ENCODE measurements at places on chromosomes 7 and 10.

DNA sequence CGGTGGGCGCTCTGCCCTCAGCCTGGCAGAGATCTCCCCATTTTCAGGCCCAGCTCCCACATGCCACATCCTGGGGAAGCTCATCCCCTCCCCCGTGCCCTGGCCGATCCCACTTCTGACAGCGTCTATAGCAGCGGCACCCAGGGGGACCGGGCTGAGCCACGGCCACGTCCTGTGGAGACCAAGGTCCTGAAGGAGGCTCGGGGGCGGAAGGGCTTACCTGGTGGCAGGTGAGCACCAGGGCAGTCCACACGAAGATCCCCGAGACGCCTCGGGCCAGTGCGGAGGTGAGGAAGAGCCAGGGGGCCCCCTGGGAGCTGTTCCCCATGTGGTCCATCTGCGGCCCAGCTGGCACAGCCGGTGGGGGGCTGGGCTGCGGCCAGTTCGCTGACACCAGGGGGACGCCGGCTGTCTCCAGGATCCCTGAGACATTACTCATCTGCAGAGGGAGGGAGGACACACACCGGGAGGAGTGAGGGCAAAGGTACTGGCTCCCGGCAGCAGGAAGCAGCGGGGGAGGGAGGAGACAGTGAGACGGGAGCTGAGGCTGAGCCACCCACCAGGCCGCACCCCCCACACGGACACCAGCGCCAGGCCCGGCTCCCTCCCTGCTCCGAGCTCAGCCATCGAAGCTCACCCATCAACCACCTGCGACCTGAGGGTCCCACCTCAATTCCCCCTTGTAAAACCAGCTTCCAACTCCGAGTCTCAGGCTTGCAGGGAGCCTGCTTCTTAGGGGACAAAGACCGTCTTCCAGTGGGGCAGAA lies 776 bp downstream of the TMEM184A start:
- DNase-seq: peak; percentile 85

- DNase-seq: no peak
Observed at GRCh38 chr10:45147000-45147399, 146.3 kb downstream of the ZNF22 start.

DNA sequence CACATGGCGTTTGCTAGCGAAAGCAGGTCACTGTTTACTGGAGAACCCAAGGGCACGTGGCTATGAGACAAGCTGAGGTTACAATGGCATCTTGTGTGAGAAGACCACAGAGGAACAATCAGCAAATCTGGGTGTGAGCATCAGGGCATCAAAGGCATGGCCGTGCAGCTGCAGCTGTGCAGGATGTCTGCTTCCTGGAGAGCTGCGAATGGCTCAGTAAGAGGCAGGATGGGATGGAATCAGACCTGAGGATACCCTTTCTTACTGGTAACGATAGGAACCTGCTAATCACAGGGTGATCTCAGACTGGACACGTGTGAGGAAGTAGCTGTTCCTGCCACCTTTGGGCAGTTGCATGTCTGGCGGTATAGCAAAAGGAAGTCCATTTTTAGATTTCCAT lies 119.5 kb downstream of the RNF216 start:
- DNase-seq: peak; percentile 100

GRCh38 chr7:45962861-45963260 lies 41.8 kb upstream of the IGFBP3 start:
- no peak for DNase-seq

DNA sequence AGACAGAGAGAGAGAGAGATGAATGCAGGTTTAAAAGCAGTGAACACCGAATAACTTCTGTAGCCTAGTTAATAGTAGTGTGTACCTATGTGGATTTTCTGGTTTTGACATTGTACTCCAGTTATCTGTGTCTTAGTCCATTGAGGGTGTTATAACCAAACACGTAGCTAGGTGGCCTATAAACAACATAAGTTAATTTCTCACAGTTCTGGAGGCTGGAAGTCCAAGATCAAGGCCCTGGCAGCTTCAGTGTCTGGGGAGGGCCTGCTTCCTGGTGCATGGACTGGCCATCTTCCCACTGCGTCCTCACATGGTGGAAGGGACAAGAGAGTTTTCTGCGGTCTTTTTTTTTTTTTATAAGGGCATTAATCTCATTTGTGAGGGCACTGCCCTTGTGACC lies 23.5 kb downstream of the AOC1 start:
- no peak for DNase-seq

DNA sequence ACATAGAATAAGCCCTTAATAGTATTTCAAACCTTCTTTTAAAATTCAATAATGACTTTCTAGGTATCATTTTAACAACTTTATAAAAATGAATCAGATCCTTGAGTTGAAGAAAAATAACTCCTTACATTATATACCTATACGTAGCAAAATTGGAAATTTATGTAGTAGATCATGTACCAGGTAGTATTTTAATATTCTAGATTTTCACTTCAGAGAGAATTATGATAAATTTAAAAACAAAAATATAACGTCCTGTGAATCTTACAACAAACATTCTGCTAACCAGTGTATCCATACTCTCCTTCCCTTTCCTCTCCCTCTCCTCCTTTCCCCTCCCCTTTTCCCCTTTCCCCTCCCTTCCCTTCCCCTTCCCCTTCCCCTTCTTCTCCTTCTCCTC lies 6.1 kb upstream of the RAB11FIP2 start:
- DNase-seq: no peak

GRCh38 chr7:43697690-43698089 lies 31.6 kb downstream of the COA1 start:
- DNase-seq: no peak

DNA sequence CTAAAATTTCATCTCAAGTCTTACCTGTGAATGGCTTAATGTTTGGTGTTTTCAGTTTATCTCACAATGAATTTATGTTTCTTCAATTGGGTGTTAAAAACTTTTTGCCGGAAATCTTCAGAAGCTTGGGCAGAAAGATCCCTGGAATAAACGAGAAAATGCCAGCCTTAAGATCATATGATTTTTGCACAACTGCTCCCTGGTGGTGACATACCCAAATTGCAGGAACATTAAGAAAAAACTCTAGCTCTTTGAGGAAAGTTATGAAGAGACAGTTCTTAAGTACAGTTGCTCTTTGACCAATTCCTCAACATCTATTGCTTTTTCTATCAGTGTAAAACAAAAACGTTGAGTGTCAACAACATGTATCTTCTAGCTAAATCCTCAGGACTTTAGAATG lies 48.2 kb upstream of the CREB5 start:
- no peak for DNase-seq

DNA sequence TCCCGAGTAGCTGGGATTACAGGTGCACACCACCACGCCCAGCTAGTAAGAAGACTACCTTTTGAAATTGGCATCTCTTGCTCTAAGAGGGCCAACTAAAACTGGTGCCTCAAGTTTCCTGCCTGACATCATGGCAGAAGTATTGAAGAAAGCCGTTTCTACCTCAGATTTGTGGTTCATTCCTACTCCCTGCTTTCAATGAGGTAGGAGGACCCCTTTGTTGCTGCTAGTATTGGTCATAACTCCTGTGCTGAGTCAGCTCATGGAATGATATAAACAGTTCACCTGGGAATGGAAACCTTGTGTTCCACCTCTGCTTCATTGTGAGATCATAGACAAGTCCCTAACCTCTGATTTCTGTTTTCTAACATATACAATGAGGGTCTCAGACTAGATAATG lies 82.8 kb downstream of the CDK6 start:
- no peak for DNase-seq

GRCh38 chr10:21720090-21720489 lies 186.1 kb downstream of the MLLT10 start:
- no peak for DNase-seq

- DNase-seq: no peak
Observed at GRCh38 chr10:11236234-11236633, 218.6 kb downstream of the CELF2 start.

DNA sequence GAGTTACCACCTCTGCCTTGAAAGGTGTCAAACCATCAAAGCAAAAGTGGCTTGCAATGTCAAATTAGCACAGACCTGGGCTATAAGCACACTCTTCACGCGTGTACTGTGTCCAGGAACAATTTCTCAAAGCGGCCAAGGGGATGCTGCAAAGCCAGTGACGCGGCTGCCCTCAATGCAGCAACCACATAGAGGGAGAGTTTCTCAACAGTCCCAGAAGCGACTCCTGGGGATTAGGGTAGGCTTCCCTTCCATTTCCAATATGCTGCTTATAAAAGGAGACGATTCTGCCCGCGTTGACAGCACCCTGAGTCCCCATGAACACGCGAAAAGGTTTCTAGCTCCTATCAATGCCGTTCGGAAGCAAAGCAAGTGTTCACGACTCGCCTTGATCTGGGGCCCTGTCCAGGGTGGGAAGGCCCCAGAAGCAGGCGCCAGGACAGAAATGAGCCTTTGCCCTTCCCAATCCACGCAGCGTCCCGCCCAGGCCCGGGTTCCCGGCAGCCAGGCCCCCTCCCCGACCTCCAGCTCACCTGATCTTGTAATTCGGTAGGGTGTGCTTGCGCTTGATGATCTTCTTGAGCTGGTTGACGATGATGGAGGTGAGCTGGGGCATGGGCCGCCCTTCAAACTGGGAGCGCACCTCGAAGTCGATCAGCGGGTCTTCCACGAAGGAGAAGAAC lies 1.3 kb downstream of the PDZD8 start:
- DNase-seq: peak; percentile 29

DNA sequence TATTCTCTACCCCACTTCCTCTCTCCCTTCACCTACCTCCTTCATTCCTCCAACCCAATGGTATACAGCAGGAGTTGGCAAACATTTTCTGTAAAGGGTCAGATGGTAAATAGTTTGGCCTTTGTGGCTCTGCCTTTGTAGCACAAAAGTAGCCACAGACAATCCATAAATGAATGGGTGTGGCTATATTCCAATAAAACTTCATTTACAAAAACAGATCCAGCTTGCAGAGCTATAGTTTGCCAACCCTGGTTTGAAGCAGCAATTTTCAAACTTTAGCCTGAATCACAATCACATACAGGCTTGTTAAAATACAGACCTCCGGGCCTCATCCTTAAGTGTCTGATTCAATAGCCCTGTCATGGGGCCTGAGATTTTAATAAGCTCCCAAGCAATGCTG lies 110.5 kb downstream of the CPEB3 start:
- no peak for DNase-seq

DNA sequence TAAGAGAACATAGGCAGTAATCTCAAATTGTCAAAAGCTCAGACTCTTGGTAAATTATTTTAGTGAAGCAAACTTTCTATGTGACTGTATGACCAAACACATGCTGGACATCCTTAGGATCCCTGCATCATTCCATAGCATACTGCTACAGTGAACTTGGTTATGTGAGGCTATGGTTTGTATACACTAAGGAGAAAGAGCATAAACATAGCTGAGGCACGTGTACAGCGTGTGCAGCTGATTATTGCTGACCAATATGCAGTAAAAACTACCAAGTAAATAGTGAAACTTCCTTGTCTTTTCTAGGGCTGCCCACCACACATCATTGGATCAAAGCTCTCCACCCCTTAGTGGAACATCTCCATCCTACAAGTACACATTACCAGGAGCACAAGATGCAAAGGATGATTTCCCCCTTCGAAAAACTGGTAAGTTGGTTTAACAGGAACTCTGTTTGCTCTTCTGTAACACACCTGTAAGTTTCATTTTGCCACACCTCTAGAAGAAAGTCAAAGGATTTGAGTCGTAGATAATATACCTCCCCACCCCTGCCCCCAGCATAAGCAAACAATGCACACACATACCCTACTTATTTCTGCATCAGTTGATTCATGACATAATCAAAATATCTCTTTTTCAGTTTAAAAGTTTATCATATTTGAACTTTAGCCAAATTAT lies 98.2 kb downstream of the HDAC9 start:
- DNase-seq: no peak

GRCh38 chr7:103469095-103469948 lies 23.3 kb upstream of the SLC26A5 start:
- no peak for DNase-seq

DNA sequence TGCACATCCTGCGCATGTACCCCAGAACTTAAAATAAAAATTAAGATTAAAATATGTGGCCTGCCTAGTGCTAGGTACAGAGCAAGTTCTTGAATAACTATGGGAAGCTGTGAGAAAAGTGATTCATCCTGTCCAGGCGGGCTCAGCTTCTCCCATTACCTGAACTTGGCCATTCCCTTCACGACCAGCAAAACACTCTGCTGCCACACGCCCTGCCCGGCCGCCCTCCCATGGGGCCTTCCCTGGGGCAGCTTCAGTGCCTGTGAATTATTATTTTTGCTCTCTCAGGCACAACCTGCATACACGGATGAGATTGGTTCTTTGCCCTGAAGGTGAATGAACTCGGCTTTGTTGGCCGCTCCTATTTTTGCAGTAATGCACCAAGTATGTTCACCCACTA lies 209.2 kb upstream of the SHH start:
- no peak for DNase-seq

GRCh38 chr7:20745702-20746101 lies 41.0 kb downstream of the SP8 start:
- DNase-seq: no peak

DNA sequence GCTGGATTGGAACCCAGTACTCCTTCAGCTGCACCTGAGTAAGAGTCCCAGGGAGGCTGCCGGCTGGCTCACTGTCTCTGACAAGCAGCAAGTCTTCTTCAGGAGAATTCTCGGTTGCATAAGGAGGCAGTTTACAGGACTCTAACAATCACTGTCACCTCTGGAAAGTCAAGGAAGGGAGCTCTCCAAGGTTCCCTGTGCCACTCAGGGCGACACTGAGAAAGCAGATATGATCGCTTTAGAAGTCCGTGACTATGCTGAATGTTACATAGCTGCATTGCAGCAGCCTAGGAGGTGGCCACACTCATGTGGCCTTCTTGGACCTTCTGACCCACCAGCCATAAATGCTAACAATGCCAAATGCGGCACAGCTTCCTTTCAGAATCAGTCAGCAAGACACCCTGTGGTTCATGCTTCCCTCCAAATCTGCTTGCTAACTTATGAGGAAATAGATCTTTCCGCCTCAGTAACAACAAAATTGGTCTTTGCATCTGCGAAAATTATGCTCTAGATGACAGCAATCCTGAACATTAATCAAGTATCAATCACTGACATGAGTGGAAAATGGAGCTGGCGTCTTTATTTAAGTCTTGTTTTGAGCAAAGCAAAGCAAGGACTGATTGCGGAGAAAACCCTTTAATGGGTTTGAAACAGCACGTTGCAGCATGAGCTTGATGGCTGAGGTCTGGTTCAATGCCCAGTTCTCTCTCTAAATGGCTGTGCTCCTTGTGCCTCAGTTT lies 132.9 kb downstream of the ATXN7L1 start:
- DNase-seq: no peak

DNA sequence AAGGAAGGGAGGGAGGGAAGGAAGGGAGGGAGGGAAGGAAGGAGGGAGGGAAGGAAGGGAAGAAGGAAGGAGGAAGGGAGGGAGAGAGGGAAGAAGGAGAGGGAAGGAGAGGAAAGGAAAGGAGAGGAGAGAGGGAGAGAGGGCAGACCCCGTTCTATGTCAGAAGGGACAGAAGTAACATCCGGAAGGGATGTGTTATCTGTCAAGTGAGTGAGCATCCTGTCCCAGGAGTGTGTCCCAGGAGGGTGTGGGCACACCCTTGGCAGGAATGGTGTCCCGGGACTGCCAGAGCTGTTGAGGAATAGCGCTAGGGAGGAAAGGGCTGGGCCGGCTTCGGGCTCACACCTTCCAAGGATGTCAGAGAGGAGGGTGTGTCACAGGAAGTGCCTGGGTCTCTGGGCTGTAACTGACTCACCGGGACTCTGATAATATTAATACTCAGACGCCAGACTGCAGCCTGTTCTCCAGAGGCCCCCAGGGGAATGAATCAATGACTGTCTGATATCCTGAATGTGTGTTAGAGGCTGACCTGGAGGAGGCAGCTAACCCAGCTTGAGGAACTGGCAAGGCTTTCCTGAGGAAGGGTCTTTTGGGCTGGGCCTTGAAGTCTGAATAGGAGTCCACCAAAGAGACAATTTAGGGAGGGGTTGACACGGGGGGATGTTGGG lies 125.6 kb upstream of the TNRC18 start:
- peak; percentile 99 for DNase-seq

GRCh38 chr7:132760244-132760623 lies 184.0 kb upstream of the PLXNA4 start:
- no peak for DNase-seq

All from kidney capillary endothelial cell (primary cell).